ENCODE measurements at places on chromosomes 13 and 19.

- DNase-seq = no peak
Observed at GRCh38 chr13:112118451-112119064, 51.6 kb downstream of the SOX1 start.

DNA sequence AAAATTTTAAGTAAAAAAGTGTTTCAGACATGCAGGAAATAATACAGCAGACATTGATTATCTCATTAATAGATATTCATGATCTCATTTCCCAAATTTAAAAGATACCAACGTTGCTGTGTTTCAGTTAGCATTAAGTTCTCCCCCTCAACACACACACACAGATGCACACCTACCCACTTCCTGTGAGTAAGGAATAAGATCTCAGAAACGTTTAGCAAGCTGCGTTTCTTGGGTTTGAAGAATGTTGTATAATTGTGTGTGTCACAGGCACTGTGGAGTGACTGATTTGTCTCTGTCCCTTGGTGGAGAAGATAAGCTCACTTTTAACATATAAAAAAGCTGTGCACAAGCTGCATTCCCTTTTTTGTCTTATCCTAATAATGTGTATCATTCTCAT is 196.8 kb downstream of the PDS5B start:
- no peak for DNase-seq

GRCh38 chr19:33830264-33830663 is 33.6 kb downstream of the KCTD15 start:
- DNase-seq = no peak

DNA sequence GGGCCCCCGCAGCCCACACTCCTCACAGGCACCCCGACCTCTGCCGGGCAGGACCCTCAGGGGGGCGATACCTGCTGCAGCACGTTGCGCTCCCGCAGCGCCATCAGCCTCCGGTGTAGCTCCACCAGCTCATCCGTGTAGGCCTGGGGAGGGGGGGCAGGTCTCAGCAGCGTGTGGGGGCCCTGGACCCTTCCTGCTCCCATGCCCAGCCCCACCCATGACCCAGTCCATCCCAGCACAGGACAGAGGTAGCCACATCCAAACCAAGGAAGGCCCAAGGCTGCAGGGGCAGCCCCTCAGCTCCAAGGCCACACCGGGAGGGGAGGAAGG is 66.5 kb downstream of the MLLT1 start:
- DNase-seq = no peak

- DNase-seq = no peak
Observed at GRCh38 chr19:14377883-14378328, 3.3 kb upstream of the ADGRE5 start.

- no peak for DNase-seq
Observed at GRCh38 chr19:35294859-35295791, 3.2 kb downstream of the MAG start.
